Stimulated activated CD8-positive, alpha-beta memory T cell treated with anti-CD3 and anti-CD28 coated beads, Interleukin-15, amount 100 ng/mL, for 48 hours (primary cell): ENCODE measurements at places on chromosomes 11 and 22.

DNA sequence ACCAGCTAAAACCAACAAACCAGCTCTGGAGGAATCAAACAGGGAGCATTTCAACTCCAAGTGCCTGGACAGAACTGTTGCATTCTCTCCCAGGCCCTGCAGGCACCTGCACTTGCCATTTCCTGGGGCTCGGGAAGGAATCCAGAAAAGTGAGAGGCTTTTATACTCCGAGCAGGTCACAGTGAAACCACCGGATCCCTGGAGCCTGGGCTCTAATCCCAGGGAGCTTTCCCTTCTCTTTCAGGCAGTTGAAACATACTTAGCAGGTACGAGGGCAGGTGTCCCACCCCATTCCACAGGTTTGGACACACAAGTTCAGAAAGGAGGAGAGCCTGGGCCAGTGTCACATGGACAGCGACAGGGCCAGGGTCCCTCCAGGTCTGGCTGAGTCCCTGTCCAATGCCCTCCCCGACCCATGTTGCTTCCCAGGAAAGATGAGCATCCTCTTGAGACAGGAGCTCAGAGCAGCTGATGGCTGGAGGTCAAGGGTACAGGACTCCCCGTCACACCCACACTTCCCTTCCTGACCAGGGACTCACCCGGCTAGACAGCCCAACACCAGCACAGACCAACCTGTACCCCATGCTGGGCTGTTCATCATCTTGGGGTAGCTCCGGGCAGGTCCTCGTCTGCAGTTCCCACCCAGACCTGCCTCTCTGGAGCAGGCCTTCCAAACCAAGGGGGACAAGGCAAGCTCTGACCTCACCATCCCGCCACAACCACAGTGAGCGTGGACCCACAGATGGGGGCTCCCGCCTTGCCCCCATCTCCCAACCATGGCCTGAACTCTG is 49.9 kb upstream of the CD5 start:
- DNase-seq: no peak

DNA sequence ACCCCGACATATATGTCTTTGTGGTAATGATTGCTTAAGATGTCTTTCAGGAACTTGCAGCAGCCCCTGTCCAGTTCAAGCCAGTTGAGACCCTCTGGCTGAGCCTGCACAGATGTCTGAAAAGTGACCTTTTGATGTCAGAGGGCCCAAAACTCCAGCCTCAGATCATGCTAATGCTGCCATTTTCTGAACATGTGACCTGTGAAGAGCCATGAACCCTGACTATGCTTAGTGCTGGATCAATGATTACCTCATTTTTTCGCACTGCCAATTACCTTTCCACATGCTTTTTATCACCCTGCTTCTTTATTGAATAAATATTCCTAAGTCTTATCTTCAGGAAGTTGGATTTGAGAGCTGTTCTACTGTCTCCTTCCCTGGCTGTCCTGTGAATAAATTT is 6.9 kb upstream of the CYP2R1 start:
- no peak for DNase-seq

- DNase-seq: no peak
Observed at GRCh38 chr22:38214302-38215056, 12.7 kb downstream of the MAFF start.

DNA sequence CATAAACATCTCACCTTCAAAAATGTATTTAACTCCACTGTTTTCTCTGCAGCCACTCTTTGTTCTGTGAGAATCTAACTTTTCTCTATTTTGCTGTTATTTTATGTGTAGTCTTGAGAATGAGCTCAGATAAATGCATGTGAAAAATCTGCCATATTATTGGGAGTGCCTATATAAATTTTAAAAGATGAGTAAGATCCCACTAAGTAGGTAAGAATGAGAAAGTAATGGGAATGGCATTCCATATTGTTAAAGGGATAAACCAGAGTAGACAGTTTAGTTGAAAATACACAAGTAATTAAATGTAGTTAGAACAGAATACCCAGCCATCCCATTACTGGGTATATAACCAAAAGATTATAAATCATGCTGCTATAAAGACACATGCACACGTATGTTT is 817.2 kb downstream of the FAM181B start:
- no peak for DNase-seq

- DNase-seq: no peak
Observed at GRCh38 chr22:48746789-48747425, 1080.8 kb downstream of the BRD1 start.

DNA sequence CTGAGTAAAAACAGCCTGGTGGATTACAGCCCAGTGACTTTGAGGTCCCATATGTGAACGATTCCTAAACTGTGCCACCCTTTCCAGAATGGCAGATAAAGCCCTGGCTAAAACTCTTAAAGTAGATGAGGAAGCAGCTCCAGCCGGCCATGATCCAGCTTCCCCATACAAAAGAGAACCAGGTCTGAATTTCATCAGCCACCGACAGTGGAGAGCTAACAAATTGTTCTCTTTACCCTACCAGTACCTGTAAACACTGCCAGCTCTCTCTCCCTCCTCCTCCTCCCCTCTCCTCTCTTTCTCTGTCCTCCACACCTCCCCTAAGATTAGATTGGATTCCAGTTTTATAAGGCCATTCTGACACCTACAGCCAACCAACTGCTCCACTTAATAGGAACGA is 176.9 kb downstream of the DSCAML1 start:
- no peak for DNase-seq

- DNase-seq: no peak
Observed at GRCh38 chr22:45248832-45249561, 8.3 kb upstream of the KIAA0930 start.

GRCh38 chr11:94602430-94603372 is 35.5 kb downstream of the PIWIL4 start:
- peak; percentile 33 for DNase-seq

DNA sequence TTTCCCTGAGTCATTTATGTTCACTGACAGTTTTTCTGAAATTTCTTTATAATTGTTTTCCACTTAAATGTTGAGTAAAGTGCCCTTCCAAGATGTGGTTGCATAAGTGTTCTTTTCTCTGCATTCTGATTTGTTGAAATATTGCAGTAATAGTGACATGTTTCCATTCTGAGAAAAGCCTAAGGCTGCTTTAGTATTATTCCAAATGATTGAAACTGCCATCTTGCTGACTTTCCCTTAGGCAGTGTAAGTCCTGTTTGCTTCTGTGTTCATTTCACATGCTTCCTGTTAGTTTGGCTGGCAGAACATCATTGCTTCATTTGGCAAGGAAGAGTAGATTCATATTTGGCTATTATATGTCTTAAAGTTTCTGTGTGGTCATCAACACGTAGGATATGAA is 146.5 kb downstream of the ELP4 start:
- DNase-seq: no peak

GRCh38 chr11:69867076-69868005 is 48.1 kb upstream of the FGF3 start:
- DNase-seq: no peak

DNA sequence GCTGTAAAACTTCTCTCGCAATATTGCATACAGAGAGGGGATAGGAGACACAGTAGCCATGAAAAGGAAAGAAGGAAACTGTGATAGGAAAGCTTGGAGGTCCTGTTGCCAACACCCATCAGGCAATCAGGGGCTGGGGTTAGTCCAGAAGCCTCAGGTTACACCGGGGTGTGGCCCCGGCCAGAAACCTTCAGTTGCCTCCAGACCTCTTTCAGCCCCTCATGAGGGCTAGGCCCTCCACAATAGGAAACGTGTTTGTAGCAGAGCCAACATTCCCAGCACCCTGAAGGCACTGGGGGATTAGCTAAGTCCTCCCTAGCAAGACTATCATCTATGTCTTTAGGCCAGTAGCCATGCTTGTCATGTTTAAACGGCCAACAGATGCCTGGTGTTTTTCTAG is 1048.0 kb upstream of the CNTN5 start:
- DNase-seq: no peak

DNA sequence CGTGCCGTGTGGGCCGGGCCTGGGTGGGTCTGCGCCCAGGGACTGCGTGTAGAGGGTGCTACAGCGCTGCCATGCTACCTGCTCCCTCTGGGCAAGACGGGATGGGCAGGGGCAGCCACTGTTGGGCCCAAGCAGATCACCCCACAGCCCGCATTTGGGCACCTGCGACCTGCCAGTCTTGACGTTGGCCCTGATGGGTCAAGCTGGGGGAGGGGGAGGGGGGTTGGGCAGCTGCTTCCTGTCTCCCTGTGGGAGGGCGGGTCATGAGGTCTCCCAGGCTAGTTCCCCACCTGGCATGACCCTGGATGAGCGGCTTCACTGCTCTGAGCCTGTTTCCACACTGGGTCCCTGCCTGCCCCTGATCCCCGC is 2.8 kb upstream of the RPS19BP1 start:
- no peak for DNase-seq

DNA sequence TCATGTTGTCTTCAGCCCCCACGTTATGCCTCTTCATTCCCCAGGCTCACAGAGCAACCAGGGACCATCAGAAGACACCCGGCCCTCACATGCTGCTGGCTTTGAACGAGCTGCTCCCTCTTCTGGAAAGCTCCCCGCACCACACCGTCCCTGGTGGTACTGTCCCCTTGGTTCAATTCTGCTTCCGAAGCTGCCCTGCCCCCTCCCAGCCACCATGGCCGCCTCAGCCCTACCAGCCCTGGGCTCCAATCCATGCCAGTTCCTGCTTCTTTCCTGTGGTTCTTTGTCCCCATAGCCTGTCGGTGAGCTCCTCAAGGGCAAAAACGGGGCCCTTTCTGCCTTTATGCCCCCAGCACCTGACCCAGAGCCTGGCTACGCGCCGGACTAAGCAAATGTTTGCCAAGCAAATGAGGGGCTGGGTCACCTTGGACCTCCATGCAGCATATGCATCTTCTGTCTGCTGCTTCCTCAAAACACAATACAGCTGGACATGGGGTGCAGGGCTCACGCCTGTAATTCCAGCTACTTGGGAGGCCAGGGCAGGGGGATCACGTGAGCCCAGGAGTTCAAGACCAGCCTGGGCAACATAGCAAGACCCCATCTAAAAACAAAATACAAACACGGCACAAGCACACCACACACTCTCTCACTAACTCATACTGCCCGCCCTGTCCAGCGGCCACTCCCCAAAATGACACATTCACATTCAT is 21.3 kb downstream of the TNKS1BP1 start:
- DNase-seq: no peak

DNA sequence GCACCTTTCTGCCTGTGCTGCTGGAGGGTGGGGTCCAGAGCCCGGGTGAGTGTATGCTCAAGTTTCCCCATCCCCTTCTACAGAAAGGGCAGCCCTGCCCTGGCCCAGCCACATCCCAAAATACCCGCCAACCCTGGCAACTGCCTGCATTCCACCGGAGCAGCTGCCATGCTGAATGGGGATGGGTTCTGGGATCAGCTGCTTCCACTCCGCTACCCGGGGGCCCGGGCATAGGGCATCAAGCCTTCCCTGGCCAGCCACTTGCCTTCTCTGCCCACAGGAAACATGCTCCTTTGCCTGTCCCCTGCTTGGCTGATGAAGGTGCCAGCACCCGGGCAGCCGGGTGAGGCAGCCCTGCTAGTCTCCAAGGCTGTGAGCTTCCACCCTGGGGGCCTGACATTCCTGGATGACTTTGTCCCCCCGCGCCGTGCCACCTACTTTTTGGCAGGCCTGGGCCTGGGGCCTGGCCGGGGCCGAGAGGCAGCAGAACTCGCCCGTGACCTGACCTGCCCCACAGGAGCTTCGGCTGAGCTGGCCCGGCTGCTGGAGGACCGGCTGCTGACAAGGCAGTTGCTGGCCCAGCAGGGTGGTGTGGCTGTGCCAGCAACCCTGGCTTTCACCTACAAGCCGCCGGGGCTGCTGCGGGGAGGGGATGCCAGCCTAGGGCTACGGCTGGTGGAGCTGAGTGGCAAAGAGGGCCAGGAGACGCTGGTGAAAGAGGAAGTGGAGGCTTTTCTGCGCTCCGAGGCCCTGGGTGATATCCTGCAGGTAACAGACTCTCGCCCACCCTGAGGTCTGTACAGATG is 3.2 kb downstream of the CARNS1 start:
- DNase-seq: no peak

DNA sequence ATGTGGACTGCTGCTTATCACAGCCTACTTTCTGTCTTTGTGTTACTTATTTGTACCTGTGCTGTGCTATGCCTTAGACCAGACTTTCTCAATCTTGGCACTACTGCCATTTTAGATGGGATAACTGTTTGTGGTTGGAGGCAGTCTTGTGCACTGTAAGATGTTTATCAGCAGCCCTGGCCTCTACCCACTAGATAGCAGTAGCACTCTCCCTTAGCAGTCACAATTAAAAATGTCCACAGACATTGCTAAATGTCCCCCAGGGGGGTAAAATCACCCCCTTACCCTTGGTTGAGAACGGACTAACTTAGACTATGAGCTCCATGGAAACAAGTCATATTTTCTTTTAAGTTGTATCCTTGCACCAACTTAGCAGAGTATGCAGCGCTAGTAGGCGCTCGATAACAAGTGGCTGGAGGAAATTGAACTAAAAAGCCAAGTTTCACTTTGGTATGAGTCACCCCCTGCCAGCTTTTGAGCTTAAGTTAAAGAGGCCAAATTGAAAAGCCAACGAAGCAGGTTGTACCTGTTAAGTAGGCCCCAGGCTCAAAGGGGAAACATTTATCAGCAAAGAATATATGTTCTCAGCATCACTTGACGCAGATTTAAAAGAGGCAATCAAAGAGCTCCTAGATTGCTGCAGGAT is 304.8 kb upstream of the SORL1-AS1 start:
- DNase-seq: no peak

- DNase-seq: no peak
Observed at GRCh38 chr22:50260801-50261614, 475 bp downstream of the MAPK12 start.

GRCh38 chr11:316891-317301 is 3.1 kb downstream of the IFITM1 start:
- DNase-seq: no peak

DNA sequence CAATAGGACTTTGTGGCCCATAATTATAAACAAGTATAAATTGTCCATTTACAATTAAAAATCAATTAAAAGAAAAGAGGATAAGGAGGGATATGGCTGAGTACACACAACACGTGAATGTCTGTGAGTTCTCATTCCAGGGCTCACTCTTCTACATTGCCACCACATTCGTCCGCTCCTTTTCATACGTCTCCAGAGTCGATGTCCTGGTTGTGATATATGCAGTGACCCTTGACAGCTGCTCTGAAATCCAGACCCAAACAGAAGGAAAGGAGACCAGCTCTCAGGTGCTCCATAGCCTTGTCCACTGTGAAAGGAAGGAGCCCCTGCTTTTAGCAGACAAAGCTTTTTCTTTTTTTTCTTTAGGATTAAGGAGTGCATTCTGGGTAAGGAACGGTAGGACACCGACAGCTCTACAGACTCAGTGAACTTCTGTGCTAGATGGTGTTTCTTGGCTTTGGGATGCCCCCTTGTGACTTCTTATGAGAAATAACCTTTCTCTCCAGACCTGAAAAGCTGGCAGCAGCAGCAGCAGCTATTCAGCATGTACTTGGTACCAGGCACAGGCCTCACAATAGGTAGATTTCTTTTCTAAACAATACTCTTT is 19.7 kb upstream of the DNAJB13 start:
- DNase-seq: no peak
